Caki2 (cell line): ENCODE measurements at places on chromosomes 1 and 21. TPM values are rescaled to one million over a fixed set of nuclear protein-coding genes. Genes with fewer than 3 reads are reported as not detected.

GRCh38 chr1:37038227-37039093 lies 4.1 kb upstream of the GRIK3 start:
- DNase-seq = no peak

DNA sequence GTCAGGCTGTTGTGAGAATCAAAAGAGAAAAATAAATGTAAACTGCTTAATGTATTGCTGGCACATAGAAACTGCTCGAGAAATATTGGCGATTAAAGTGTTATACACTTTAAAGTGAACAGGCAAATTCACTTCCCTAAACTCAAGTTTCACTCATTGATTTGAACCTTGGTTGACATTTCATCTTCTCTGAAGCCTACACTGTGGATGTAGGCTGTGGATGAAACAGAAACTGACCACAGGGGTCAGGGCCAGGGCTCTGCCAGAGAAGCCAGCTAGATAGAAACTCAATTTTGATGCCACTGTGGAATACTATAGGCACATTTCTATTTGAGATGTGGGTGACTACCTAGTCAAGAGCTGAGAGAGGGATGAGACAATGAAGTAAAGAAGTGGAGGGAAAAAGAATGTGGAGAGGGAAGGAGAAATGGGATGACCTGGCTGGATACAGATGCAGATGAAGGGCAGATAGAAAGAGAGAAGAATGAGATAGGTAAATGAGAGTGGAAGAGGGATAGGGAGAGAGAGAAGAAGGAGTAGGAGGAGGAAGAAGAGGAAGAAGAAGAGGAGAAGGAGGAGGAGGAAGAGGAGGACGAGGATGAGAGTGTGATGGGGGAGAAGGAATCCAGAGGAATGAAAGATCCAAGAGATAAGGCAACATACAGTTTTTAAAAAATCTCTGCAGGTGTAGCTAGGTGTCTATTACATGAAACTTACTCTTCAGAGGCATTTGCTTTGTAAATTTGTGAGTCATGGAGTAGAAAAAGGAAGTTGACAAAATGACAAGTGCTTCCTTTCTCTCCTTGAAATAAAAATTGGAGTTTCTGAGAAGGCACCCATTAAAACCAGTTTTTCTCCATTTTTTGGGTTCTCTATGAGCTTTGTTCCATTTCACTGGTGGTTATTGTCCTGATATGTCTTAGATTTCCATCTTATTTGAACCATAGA lies 17.4 kb upstream of the CD1D start:
- DNase-seq = no peak

DNA sequence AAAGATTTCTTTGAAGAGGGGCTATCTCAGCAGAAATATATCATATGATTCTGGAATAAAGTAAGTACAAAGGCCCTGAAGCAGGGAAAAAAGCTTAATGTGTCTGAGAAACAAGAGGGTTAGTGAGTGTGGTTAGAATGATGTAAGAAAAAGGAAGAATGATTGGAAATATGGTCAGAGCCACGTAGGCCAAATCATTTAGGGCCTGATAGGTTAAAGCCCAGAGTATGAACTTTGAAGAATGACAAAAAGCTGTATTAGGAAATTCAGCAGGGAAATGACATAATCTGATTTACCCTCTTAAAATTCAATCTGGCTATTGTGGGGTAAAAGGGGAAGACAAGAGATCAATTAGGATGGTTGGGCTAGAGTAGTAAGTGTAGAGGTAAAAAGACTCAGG lies 69.0 kb upstream of the MUTYH start:
- no peak for DNase-seq

DNA sequence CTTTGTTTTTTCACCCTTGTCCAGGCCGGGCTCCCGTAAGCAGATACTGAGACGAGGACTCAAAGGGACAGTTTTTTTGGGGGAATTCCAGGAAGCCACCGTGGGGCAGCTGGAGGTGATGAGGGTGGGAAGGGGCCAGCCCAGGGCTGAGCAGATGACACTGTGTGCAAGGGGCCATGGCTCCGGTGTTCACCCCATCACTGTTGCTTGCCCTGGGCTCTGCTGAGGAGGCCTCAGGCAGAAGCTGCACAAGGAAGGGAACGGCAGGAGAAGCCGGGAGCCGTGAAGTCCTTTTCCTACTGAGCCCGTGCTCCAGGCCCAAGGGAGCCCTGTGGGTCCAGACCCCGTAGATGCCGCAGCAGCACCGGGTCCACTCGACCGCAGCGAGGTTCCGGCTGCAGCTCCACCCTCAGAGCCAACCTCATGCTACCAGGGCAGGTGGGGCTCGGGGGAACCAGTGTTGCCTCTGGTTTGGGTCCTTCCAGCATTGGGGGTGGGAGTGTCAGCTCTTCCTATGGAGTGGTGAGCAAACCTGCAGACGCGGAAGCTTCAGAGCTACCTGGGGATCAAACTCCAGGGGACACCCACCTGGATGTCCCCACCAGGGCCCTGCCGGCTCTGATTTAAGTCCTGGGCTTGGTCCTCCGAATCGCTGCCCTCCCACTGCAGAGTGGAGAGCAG lies 4.3 kb upstream of the CALML6 start:
- no peak for DNase-seq

GRCh38 chr1:82321794-82322193 lies 521.1 kb downstream of the ADGRL2 start:
- no peak for DNase-seq

- no peak for DNase-seq
These were observed 33.9 kb upstream of the GPR25 start for GRCh38 chr1:200838676-200839445.

GRCh38 chr1:80675454-80675853 lies 1125.3 kb upstream of the ADGRL2 start:
- DNase-seq = no peak

- no peak for DNase-seq
These were observed 29.7 kb downstream of the NPHP4 start for GRCh38 chr1:5962265-5963105.

- DNase-seq = no peak
These were observed 48.2 kb downstream of the SLX9 start for GRCh38 chr21:44987886-44988606.

Gene DNALI1
- 0.72 and 2.5 TPM in 2 replicates for total RNA-seq

Gene KRTAP19-5
- total RNA-seq = not detected in 2 replicates

Gene IGSF9
- total RNA-seq = 0.03 TPM in 1 of 2 replicates, not detected in the other

Gene ARMH1
- not detected in 2 replicates for total RNA-seq

Gene THEM5
- total RNA-seq = not detected in 2 replicates

Gene SWT1
- total RNA-seq = 0.75 and 2.3 TPM in 2 replicates

Gene DRAXIN
- not detected in 2 replicates for total RNA-seq

Gene LIPI
- not detected in 2 replicates for total RNA-seq
